DMS153 (cell line): ENCODE measurements at places on chromosomes 1 and 21.
A peak's percentile ranks its signal among the peaks of the same experiment; 100 is the strongest.

DNA sequence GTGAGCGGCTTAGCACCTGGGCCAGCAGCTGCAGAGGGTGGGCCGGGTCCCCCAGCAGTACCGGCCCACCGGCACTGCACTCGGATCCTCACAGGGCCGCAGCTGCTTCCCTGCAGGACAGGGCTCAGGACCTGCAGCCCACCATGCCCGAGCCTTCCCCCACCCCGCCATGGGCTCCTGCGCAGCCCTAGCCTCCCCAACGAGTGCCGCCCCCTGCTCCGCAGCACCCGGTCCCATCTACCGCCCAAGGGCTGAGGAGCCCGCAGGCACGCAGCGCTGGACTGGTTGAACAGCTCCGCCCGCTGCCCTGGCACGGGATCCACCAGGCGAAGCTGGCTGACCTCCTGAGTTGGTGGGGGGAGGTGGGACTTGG lies 6.3 kb upstream of the ACBD6 start:
- no peak for DNase-seq

DNA sequence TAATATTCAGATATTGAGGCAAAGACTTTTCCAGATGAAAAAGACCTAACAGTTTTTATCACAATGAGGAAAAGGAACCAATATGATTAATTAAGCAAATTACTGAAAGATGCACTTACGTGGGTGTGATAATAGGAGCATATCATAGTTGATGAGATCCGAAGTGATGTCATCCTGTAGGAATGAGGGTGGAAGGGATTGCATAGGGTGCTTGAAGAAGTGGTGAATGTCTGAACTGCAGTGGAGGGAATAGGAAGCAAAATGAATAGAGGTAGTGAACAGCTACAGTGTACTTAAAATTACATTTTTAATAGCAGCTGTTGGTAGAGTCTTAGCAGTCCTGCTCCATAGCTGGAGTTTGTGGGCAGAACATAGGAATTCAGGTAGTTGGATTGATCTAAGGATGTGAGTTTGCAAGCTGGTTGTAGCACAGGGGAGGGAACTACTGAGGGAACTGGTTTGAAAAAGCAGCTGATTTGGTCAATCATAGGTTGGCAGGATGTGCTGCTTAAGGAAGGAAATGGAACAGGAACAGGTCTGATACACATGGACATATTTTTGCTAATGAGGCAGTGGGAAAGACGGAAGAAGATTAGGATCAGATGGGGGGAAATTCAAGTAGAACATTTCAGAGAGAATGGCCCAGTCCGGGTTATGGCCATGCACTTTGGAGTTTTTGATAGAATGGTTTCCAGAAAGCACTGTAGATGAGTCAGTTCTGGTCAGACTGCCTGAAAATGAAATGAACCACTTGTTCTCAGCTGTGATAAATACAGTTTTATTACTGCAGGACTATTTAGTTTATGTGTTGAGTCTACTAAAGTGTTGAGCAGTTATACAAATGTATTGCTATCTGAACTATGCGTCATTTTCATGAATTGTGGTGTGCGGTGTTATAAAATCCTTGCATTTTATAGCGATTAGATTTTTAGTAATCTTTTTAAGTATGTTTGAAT lies 155.8 kb downstream of the RYR2 start:
- no peak for DNase-seq

- no peak for DNase-seq
These were observed 150.1 kb downstream of the CNIH3 start for GRCh38 chr1:224766266-224766665.

DNA sequence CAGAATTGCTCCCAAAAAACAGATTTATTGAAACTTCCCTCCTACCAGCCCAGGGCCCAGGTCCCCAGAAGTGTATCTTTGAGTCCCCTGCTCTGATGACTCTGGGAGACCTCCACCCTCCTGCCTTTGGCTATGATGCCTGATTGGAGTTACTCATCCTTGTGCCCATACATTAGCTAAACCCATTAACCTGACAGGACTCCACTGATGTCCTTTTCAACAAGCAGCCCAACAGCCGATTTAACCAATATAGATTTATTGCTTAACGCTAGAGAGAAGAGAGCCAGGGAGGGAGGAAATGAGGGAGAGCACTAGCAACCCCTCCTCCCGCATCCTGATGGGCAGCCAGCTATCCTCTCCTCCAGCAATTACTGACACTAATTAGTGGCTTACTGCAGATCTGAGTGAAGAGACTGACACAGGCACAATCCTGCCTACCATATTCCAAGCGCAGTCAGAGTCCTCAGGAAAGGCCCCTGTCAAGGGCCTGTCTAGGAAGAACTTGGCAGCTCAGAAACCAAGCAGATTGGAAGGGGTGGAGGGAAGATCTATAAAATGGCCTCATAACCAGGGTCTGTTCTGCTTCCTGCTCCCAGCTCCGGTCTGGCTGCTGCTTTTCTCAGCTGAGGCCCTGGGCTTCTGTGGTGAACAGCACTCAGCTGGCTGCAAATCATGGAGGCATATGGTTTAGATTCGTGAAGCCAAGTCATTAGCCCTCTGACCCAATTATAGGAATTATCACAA lies 484.5 kb upstream of the DAB1 start:
- no peak for DNase-seq

- no peak for DNase-seq
These were observed 972 bp upstream of the ENTREP3 start for GRCh38 chr1:155256058-155256852.

GRCh38 chr1:162285149-162285561 lies 91.5 kb downstream of the SPATA46 start:
- peak; percentile 97 for DNase-seq

DNA sequence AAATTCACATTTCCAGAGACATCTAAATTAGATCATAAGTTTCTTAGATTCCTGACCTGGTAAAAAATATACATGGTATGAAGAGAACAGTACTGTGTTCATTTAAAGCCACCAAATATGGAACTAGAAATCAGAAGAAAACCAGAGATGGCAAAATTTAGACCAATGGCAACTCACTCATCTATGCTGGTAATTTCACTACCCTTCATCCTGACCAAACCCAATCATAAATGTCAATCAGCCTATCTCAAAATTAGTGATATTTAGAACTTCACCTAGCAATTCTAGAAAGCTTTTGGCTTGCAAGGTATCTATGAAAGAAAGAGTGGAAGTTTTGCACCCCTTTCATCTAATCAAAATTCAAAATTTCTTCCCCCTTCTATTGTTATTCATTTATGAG lies 107.7 kb downstream of the NIBAN1 start:
- no peak for DNase-seq

DNA sequence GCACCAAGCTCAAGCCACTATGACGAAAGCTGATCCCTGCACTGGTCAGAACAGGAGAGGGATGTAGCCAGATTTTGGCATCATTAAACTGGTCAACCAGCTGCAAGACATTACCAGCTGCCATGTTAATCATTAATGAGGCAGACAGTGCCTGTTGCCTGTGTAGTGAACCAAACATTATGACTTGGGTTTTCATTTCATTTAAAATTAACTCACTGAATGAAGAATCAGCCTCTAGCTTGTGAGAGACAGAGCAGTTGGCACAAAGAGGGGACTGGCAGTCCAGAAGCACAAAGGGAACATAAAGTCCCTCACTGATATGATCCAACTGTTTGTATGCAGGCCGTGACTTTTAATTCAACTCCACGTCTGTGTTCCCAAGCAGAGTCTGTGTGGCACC lies 318.9 kb downstream of the SEC16B start:
- DNase-seq: no peak

DNA sequence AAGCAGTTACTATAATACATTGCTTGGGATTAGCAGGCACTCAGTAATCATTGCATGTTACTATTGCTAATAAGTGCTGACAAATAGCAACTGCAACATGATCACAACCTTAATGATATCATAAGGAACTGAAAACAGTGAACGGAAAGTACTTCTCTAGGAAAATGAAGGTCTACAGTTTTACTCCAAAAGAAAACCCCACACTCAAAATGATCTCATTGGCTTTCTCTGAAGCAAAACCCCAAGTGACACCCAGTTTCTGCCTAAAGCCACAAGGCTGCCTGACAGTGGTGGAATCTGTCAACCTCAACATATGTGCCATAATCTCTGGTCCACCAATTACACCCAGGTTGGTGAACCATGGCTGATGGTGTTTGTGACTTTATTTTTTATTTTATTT lies 137.6 kb downstream of the PTGER3 start:
- no peak for DNase-seq

DNA sequence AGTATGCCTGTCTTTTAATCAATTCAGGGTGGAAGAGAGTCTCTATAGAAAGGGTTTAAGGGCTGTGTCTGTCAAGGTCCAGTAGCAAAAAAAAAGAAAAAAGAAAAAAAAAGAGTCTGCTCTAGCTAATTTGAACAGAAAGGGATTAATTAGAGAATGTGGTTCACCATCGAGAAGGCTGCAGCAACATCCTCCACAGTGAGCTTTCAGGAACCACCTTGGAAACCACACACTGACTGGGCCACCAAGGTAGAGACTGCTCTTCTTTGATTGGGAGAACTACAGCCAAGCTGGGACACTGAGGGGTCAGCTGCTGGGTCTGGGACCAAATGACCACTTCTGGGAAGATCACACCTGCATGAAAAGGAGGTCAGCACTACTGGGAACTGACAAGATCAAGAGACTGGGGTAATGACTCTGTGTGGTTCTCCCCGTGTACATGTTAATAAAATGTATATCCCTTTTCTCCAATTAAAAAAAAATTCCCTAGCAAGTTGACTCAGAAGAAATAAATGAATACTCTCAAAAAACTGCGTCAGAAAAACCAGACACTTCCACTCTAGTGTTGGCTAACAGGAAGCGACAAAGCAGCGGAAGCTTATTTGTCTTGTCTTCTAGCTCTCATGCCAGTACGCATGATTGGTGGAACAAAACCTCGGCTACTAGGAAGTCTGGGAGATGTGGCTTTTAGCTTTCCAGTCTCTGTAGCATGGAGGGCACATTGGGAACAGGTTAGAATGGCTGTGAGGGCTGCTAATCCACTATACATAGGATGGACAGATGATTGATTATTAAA lies 60.0 kb upstream of the IVNS1ABP start:
- no peak for DNase-seq

- DNase-seq: no peak
These were observed 12.8 kb upstream of the CAMK1G start for GRCh38 chr1:209570743-209571142.

DNA sequence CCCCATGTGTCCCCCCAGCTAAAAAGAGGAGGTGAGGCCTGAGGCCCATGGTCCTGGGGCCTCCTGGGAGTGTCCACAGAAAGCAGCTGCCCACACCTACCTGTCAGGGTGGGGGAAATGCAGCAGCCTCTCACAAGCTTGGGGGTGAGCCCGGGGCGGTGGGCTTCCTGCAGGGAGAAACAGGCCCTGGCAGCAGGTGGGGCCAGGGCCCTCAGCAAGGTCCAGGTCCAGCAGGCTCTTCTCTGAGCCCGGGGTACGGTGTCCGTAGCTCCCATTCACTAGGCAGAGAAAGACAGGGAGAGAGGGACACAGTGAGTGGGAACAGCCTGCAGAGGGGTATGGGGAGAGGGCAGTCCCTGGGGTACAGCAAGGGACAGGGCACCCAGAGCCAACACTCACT lies 139.0 kb downstream of the GLIS1 start:
- no peak for DNase-seq

GRCh38 chr1:16249596-16250241 lies 12.7 kb upstream of the CPLANE2 start:
- no peak for DNase-seq

- no peak for DNase-seq
These were observed 803 bp upstream of the RHBG start for GRCh38 chr1:156368157-156368658.

DNA sequence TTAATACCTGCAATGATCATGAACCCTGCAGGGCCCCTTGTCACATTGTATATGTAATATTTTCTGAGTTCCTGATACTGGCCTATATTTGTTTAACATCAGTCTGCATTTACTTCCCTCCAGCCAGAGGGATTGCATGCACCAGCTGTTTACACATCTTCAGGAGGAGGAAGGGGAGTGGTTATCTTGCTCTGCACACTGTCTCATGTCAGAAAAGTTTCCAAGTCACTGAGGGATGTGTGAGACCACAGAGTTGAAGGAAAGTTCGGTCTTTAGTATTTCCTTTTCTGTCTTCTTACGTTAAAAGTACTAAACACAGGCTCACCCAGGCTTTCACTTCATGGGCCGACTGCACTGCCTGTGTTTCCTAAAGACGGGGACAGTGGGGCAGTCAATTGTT lies 574.1 kb downstream of the LMO4 start:
- DNase-seq: peak; percentile 13

GRCh38 chr1:2231532-2232254 lies 3.6 kb downstream of the SKI start:
- no peak for DNase-seq

GRCh38 chr1:154429841-154430611 lies 24.9 kb downstream of the IL6R start:
- no peak for DNase-seq

DNA sequence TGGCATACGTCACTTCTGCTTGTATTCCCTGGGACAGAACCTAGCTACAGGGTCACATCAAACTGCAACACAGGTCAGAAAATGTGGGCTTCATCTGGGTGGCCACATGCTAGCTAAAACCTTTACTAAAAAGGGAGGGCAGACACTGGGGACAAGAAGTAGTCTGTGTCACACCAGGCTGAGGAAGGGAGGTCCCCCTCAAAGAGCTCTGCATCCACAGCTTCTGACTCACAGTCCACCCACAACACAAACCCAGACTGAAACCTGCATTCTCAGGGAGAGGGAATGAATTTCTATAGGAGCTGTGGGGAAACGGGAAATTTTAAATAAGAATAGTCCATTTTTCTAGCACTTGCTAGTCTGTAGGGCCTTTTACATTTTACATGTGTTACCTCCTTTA lies 16.2 kb downstream of the OLIG2 start:
- DNase-seq: no peak

GRCh38 chr1:65958561-65959350 lies 166.1 kb downstream of the PDE4B start:
- DNase-seq: peak; percentile 48

DNA sequence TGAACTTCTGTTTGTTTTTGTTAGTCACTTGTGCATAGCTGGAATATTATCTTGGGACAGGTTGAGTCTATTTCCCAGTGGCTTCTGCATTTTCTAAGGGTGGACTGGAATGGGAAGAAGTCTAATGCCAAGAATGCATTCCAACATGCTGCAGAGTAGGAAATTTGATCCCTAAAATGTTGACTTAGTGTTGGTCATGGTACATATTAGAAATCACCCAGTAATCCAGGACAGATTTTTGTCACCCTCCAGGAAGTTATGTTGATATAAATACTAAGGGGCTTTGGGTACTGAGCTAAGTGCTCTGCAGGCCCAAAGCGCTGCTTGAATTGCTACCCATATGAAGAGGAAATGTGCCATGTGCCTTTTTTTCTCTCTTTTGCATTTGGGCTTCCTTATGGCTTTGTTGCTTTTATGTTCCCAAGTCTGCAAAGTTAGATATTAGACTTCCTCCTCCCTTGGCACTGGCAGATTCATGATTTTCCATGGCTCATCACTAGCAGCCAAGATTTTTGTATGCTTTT lies 10.0 kb downstream of the ARID1A start:
- peak; percentile 57 for DNase-seq

GRCh38 chr21:29163341-29164115 lies 33.1 kb downstream of the MAP3K7CL start:
- DNase-seq: no peak

GRCh38 chr1:193729429-193729828 lies 543.0 kb upstream of the B3GALT2 start:
- DNase-seq: peak; percentile 74

- no peak for DNase-seq
These were observed 12.5 kb upstream of the SPOCD1 start for GRCh38 chr1:31828341-31828740.
